ENCODE measurements at places on chromosomes 1 and 21.
A peak's percentile ranks its signal among the peaks of the same experiment; 100 is the strongest.

- peak; percentile 50 for DNase-seq
Observed at GRCh38 chr1:229625071-229625914, 629 bp downstream of the TAF5L start.

DNA sequence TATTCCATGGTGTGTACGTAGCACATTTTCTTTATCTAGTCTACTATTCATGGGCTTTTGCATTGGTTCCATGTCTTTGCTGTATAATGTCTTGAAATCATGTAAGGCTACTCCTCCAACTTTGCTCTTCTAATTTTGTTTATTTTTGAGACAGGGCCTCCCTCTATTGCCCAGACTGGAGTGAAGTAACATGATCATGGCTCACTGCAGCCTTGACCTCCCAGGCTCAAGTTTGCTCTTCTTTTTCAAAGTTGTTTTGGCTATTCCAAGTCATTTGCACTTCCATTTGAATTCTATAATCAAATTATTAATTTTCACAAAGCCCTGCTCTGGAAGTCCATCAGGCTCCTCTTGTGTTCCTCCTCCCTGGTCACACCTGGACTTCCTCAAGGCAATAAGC, 90.2 kb upstream of the SGIP1 start:
- no peak for DNase-seq

DNA sequence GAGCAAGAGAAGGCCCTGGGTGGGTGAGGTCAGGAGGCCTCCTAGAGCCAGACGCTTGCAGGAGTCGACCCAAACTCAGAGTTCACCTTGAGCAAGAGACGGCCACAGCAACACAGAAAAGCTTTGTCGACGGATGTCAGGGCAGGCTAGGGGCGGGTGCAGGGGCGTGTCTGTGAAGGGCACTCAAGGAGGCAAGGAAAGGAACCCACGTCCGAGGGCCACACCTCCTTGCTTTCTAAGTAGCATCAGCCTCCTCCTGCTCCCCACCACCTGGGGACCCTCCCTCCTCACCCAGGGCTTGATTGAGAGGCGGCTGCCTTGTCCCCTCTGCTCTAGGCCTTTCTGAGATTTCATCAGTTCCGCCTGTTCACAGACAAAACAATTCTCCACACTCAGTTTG, 92.1 kb downstream of the OMA1 start:
- no peak for DNase-seq

- no peak for DNase-seq
Observed at GRCh38 chr1:147264158-147264768, 21.8 kb downstream of the CHD1L start.

DNA sequence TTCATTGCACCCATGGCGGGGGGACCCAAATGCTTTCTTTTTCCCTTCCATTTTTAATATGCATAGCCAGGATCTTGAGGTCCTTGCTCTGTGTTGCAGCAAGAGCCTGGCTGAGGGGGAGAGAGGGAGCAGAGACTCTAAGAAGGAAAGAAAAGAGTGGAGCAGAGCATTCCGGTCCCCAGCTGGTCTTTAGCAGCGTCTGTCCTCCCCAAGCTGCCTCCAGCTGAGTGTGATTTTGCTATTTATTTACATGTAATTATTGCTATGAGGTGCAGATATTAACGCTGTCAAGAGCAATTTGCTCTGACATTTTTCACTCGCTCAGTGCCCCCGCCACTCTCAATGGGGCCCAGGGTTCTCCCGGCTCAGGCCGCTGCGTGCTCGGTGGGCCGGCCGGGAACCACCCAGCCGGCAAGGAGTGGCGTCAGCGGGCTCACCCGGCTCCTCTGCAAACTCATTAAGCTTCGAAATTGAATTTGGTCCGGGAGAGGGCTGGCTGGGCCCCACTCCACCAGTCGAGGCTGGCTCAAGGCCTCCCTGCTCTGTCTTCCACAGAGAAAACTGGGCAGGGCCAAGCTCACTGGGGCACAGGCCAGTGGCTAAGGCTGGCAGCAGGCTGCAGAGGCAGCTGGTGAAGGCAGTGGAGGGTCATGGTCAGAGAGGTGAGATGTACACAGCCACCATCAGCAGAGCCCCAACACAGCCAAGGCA, 93.2 kb downstream of the PAX7 start:
- DNase-seq: no peak

DNA sequence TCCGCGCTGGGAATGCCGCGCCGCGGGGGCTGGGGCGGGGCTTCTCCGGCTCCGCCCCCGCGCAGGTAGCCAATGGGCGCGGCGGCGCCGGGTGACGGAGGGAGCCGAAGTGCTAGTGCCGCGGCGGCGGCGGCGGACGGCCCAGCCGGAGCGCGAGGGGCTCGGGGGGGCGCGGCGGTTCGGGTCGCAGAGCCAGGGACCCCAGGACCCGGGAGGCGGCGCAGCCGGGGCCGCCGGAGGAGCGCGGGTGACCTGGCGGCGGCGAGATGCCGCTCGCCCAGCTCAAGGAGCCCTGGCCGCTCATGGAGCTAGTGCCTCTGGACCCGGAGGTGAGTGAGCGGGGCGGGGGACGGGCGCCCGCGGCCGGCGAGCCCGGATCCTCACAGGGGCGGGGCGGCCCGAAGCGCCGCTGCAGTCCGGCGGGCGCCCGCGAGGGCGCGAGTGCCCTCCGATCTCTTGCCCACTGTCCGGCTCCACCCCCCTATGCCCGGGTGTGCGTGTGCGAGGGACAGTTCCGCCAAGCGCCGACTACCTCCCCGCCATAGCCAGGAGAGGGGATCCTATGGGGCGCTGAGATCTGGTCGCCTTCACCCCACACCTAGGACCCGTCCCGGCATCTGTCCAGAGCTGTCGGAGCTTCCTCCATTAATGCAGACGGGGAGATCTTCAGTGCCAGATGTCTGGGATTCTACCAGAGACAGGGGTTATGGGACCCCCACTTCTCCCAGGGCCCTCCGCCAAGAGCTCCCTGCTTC, at the start of gene RPS6KA1:
TSS of gene RPS6KA1 (plus strand) at position 107 of the 755 bp plus-strand sequence. CDS start at position 267, 160 bp downstream.
- peak; percentile 63 for DNase-seq

DNA sequence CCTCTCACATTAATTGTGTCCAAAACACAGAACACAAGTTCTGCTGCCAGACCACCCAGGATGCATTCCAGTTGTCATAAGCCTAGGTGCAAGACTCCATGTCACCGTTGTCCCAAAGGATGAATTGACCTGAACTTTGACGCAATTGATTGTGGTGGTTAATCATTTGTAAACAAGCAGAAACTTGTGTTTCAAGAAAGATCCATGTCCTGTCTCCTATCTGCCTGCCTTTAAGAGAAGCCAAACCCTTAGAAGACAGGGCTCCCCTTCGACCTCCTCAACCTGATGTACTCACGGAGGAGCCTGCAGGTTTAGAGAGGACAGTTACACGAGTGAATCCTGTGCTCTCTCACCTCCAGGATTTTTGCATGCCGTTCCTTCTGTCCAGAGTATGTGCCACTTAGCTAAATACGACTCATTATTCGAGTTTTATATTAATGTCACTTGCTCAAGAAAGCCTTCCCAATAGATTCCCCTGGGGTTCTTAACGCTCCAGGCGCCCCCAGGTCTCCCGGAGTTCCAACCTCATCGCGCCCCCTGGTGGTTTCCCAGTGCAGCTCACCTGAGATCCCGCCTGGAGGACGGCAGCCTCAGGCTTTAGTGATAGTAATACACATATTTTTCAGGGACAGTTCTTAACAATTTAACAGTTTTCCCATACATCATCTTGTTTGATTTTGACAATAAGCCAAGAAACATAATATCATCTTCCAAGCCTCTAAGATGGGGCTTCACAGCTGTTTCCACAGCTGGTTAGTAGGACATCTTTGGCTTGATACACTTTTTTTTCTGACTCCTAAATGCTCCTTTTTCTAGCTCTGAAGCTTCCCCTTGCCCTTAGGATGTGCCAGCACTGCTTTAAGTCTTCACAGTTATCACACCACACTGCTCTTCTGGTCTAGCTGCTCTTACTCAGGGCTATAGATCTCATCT, 2.4 kb upstream of the C8B start:
- no peak for DNase-seq

DNA sequence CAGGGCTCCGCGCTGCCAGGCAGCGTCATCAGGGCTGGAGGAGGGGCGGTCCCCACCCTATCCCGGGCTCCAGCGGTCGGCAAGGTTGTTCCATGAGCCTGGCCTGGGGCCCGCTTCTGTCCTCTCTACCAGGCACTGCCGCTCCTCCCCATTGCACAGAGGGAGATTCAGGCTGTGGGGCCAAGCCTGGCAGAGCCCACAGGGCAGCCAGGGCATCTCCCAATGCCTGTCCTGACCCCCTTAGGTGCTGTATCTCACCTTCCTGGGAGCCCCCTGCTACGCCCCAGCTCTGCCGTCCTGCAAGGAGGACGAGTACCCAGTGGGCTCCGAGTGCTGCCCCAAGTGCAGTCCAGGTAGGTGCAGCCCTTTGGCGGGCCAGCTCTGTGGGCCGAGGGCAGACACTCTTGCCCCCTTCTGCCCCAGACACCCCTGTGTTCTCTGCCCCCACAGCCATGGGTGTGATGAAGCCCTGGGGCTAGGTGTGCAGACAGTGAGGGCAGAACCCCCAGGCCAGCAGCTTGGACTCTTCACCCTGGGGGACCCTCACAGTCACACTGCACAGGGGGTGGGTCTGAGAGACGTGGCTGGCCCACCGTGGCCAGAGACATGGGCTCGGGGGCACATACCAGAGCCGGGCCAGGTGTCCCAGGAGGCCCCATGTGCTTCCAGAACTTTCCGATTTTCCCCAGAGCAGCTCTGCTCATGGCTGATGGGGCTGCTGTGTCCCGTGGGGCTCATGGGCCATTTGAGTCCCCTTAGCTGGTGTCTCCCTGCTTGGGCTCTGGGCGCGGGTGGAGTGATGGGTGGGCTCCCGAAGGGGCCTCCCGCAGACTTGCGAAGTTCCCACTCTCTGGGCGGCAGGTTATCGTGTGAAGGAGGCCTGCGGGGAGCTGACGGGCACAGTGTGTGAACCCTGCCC, 1.6 kb downstream of the TNFRSF14 start:
- DNase-seq: no peak

- no peak for DNase-seq
Observed at GRCh38 chr21:36552434-36552785, 72.5 kb upstream of the CLDN14 start.
